Endothelial cell (in vitro differentiated cells): ENCODE measurements at places on chromosomes 7 and 10.

DNA sequence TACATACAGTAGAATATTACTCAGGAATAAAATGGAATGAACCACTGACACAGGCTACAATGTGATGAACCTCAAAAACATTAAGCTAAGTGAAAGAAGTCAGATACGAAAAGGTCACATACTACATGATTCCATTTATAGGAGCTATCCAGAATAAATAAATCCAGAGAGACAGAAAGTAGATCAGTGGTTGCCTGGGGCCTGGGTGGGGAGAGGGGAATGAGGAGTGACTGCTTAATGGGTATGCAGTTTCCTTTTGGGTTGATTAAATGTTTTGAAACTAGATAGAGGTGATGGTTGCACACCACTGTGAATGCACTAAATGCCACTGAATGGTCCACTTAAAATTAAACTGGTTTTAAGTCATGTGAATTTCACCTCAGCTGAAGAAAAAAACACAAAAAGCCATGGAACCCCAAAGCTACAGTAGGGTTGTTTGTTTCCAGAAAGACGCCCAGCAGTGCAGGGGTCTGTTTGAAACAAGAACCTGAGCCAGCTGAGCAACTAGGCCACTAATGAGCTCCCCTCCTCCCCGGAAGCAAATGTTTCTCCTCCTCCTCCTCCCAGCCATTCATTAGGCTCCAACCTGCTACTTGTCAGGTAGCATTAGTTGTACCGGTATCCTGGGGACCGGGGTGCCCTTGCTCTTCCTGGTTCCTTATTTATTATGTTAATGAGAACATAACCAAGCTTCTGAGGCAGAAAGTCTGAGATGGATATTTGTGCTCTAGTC, 168.4 kb downstream of the EVX1 start:
- H3K36me3 ChIP-seq = no peaks in the 10 kb centered on the region
- DNase-seq = no peak
- H3K4me3 ChIP-seq = no peak overlapping the region
- H3K27ac ChIP-seq = no peak overlapping the region

DNA sequence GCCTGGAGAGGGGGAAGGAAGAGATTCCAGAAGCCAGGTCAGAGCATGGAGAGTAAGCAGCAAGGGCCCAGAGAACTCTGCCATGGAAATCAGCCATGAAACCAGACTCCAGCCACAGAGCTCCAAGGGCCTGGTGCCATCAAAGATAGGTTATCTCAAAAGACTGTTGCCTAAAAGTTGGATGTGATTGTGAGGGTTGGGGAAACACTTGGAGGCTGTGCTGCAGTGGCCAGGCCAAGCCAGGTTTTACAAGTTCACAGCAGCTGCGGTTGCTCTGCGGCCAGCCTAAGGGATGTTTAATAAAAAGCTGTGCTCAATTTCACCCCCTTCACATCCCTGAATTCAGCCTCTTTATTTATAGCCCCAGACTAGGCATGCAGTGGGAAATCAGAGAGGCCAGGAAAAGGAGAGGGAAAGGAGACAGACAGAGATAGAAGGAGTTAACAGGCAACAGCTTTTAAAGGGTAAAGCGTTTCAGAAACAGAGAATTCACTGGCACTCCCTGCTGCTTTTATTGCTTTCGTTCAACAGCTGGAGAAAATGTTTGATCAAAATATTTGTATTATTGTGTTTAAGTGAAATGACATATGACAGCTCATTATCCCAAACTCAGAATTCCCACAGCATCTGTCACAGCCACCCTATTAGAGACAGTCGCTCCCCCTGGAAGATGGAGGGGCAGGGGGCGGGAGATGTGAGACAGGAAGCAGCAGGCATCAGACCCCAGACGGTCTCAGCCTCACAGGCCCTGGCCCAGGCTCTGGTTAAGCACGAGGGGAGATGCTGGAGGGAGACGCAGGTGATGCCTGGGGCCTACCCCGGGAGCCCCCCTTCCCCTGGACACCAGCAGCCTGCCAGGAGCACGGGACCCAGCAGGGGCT, 140.1 kb downstream of the GLI3 start:
- DNase-seq = no peak
- H3K36me3 ChIP-seq = peaks cover 4% of the 10 kb centered on the region
- H3K4me1 ChIP-seq = peaks cover 39% of the 10 kb centered on the region
- no peak overlapping the region for H3K27ac ChIP-seq
- H3K27me3 ChIP-seq = peaks cover 10% of the 10 kb centered on the region

DNA sequence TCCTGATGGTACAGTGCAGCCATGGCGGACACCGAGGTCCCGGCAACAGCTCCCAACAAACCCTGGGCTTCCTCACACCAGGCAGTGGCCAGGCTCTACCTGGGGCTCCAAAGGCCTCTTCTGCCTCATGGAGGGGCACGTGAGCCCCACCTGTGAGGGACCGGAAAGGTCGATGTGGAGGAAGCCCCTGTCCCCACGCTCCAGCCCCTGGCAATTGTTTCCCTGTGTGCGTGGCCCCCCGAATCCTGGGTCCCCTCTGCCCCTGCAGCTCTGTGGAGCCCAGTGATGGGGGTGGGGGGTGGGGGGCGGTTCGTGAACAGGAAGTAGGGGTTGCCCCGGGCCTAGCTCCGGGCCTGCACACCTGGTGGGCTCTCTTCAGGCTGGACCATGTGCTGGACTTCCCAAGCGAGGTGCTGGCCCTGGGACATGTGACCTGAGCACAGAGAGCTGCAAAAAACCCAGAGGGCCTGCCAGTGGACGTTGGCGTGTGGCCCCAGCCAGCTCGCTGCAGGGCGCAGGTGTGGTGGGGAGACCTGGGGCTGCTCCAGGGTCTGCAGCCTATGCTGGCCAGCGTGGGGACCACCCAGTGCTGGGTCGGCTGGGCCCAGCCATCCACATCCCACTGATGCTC, 72.6 kb downstream of the INPP5A start:
- H3K4me1 ChIP-seq = peaks cover 5% of the 10 kb centered on the region
- H3K27ac ChIP-seq = no peak overlapping the region
- peaks cover 5% of the 10 kb centered on the region for H3K27me3 ChIP-seq
- no peak overlapping the region for H3K4me3 ChIP-seq
- peaks cover 3% of the 10 kb centered on the region for H3K36me3 ChIP-seq

DNA sequence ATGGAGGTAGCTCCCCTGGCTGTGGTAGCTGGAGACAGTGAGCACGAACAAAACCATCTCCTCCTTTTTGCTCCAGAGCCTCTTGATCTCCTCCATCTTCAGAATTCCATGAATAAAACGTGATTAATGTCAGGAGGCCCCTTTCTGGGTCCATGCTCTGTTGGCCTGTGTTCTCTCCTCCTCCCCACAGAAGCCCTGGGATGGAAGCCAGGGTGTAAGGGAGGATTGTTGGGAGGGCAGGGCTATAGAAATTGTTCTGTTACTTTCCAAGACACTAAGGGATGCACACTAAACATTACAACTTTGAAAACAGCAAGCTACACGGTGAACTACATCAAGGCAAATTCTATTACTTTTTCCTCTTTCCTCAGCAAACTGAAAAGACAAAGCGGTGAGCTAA, 96.3 kb downstream of the RNF216 start:
- H3K27me3 ChIP-seq = peaks cover 12% of the 10 kb centered on the region
- DNase-seq = no peak
- H3K27ac ChIP-seq = no peak overlapping the region
- H3K36me3 ChIP-seq = peaks cover 23% of the 10 kb centered on the region
- peaks cover 31% of the 10 kb centered on the region for H3K4me1 ChIP-seq
- no peak overlapping the region for H3K4me3 ChIP-seq

- no peaks in the 10 kb centered on the region for H3K4me1 ChIP-seq
- no peak overlapping the region for H3K27ac ChIP-seq
- DNase-seq = no peak
- H3K27me3 ChIP-seq = peaks cover 9% of the 10 kb centered on the region
Measured at GRCh38 chr10:131226446-131227162, 84.9 kb downstream of the TCERG1L start.

DNA sequence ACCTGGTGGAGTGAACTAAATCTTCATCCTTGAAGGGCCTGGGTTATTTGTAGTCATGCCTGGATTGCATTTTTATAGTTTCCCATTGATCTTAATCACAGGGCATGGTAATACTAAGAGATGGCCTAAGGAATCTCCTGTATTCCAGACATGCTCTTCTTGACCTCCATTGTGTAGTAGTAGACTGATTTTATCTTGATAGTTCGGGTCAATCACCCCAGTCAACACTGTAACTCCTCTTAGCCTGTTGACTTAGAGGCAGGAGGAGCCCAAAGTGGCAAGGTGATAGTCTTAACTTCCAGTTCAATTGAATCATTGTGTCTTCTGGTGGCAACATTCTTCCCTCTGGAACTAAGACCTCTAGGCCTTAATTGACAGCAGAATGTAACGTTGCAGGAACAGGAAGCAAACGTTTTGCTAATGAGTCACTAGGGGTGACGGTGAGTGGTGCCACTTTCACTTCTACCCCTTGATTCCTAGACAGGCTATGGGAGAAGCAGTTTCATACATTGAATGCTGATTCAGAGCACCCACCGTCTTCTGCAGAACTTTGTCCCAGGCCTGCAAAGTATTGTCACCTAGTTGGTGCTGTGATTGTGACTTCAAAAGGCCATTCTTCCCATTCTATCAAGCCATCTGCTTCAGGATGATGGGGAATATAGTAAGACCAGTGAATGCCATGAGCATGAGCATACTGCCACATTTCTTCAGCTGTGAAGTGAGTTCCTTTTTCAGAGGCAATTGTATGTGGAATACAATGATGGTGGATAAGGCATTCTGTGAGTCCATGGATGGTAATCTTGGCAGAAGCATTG, 24.0 kb upstream of the PAPSS2 start:
- H3K4me1 ChIP-seq = no peaks in the 10 kb centered on the region
- H3K4me3 ChIP-seq = no peak overlapping the region

GRCh38 chr10:7523656-7524055, 112.8 kb upstream of the SFMBT2 start:
- H3K27me3 ChIP-seq = peaks cover 3% of the 10 kb centered on the region
- H3K36me3 ChIP-seq = no peaks in the 10 kb centered on the region
- no peak for DNase-seq
- no peak overlapping the region for H3K4me3 ChIP-seq
- no peaks in the 10 kb centered on the region for H3K4me1 ChIP-seq

GRCh38 chr7:143250822-143251221, 12.4 kb upstream of the GSTK1 start:
- no peak overlapping the region for H3K4me3 ChIP-seq
- no peaks in the 10 kb centered on the region for H3K36me3 ChIP-seq
- no peak for DNase-seq
- peaks cover 2% of the 10 kb centered on the region for H3K27me3 ChIP-seq
- H3K27ac ChIP-seq = no peak overlapping the region
- H3K4me1 ChIP-seq = peaks cover 4% of the 10 kb centered on the region

DNA sequence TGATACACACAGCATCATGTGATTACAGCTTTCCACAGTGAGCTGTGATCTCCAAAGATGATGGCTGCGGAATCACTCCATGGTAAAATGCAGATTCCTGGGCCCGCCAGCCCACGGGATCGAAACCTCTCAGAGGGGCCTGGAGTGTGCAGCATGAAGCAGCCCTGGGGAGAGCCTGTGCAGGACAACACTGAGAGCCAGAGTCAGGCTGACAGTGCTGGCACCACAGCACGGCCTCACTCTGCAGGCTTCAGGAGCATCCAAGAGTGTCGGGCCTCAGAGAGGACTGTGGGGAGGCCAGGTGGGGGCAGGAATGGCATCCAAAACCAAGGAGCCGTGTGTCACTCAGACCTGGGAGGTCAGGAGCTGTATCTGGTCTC, 533.4 kb downstream of the TCERG1L start:
- no peak for DNase-seq
- peaks cover 14% of the 10 kb centered on the region for H3K27me3 ChIP-seq
- H3K27ac ChIP-seq = no peak overlapping the region
- peaks cover 12% of the 10 kb centered on the region for H3K36me3 ChIP-seq
- H3K4me1 ChIP-seq = no peaks in the 10 kb centered on the region

DNA sequence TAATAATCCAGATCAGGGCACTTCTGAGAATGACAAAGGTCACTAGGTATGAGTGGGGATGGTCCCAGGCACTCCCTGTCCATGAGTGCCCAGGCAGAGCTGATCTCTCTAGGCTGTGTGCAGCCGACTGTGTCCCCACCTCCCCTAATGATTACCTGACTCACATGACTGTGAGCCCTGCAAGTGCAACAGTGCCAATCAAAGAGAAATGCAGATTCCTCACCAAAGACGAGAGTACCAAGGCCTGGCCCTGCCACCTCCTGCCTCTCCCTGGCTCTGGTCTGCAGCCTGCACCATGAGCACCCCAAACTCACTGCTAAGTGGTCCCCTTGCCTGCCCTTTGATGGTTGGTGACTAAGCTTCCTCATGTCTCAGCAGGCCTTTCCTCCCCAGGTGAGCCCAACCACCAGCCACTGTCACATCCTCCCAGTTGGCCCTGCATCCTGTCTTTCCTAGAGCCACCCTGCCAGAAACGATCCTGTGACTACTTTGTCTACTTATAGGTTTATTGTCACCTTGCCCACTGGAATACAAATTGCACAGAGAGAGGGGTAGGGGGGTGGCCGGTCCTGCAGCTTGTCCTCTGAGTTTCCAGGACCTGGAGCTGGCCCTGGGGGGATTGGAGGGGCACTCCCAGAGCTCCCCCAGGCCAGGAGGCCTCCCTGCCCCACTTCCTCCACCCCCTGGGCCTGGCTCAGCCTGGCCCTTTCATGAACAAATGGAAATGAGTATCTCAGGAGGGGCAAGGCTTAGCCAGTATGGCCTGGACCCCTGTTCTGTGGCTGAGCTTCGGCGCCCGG, 22.4 kb upstream of the GDF10 start:
- DNase-seq = no peak
- no peaks in the 10 kb centered on the region for H3K36me3 ChIP-seq
- peaks cover 1% of the 10 kb centered on the region for H3K27me3 ChIP-seq
- H3K4me3 ChIP-seq = no peak overlapping the region
- peaks cover 8% of the 10 kb centered on the region for H3K4me1 ChIP-seq

DNA sequence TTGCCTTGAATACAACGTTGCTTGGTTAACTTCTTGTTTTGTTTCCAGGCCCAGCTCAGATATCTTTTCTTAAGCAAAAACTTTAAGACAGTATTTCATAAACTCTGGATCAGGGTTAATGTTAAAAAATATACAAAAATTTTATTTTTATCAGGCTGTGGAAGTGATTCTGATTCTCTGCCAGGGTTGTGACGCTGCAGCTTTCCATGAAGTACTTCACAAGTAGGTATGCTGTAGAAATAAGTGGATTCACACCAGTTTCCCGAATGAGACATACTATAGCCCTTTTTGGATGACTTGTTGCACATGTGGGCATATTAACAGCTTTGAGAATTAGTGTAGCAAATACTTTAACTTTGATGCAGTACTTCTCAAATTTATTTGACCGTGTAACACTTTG, 70.1 kb downstream of the CDK14 start:
- H3K27ac ChIP-seq = no peak overlapping the region
- no peak overlapping the region for H3K4me3 ChIP-seq
- no peaks in the 10 kb centered on the region for H3K36me3 ChIP-seq
- no peaks in the 10 kb centered on the region for H3K4me1 ChIP-seq
- H3K27me3 ChIP-seq = no peaks in the 10 kb centered on the region

GRCh38 chr10:29481906-29482440, 152.8 kb downstream of the SVIL start:
- H3K27me3 ChIP-seq = peaks cover 5% of the 10 kb centered on the region
- no peak for DNase-seq
- peaks cover 26% of the 10 kb centered on the region for H3K4me1 ChIP-seq
- H3K36me3 ChIP-seq = peaks cover 62% of the 10 kb centered on the region
- peak overlapping the region; percentile 9 for H3K27ac ChIP-seq

- H3K36me3 ChIP-seq = no peaks in the 10 kb centered on the region
- H3K27me3 ChIP-seq = peaks cover 4% of the 10 kb centered on the region
- no peak overlapping the region for H3K4me3 ChIP-seq
- H3K4me1 ChIP-seq = no peaks in the 10 kb centered on the region
Measured at GRCh38 chr10:132096223-132096622, 30.5 kb downstream of the JAKMIP3 start.

GRCh38 chr7:120156476-120156875, 116.5 kb upstream of the KCND2 start:
- no peak for DNase-seq
- H3K27me3 ChIP-seq = no peaks in the 10 kb centered on the region
- H3K4me1 ChIP-seq = no peaks in the 10 kb centered on the region

GRCh38 chr10:77946084-77946483, 19.5 kb upstream of the DLG5 start:
- no peak for DNase-seq
- no peak overlapping the region for H3K4me3 ChIP-seq
- H3K4me1 ChIP-seq = peaks cover 21% of the 10 kb centered on the region
- H3K27me3 ChIP-seq = peaks cover 9% of the 10 kb centered on the region
